ENCODE measurements at places on chromosomes 12 and 14.

DNA sequence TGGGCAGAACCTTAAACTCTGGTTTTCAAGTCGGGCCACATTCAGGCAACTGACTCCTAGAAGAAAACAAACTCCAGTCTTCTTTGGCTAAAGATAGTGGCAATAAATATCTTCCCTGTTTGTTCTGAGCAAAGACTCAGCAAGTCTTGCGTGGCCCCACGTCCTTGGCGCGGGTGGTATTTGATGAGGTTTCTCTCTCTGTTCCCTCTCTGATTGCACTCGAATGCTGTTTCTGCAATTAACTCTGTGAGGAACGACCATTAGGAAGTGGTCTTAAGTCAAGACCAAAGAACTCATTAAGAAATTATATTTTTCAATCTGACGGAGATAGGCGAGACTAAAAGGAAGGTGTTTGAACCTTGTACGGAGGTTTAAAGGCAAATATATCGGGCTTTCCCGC lies 177.6 kb downstream of the TMEM132C start:
- no peak for DNase-seq

GRCh38 chr12:125455556-125455955 lies 390.3 kb downstream of the AACS start:
- DNase-seq: no peak

GRCh38 chr14:77868552-77869285 lies 68.8 kb downstream of the ADCK1 start:
- no peak for DNase-seq

DNA sequence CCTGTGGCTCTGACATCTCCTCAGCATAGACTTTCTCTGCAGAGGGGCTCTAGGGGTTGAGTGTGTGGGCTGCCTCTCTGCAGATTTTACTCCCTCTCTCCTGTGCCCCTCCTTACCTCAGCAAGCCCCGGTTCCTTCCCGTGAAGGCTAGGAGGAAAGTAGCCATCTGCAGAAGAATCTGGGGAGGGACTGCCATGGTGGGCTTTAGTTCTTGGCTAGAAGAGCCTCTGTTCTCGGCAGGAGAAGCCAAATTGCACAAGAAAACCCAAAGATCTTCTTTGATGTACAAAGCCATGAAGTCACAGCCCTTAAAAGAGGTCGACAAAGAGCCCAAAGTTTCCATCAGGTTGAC lies 23.5 kb downstream of the CKAP4 start:
- no peak for DNase-seq

- no peak for DNase-seq
Measured at GRCh38 chr12:72491426-72491825, 219.3 kb downstream of the TRHDE start.

Data from stimulated activated CD4-positive, alpha-beta T cell treated with anti-CD3 and anti-CD28 coated beads, Interleukin-15, amount 100 ng/mL, for 1 hour (primary cell).